Stimulated activated CD8-positive, alpha-beta memory T cell treated with anti-CD3 and anti-CD28 coated beads, Interleukin-15, amount 100 ng/mL, for 48 hours (primary cell): ENCODE measurements at places on chromosomes 12 and 14.

DNA sequence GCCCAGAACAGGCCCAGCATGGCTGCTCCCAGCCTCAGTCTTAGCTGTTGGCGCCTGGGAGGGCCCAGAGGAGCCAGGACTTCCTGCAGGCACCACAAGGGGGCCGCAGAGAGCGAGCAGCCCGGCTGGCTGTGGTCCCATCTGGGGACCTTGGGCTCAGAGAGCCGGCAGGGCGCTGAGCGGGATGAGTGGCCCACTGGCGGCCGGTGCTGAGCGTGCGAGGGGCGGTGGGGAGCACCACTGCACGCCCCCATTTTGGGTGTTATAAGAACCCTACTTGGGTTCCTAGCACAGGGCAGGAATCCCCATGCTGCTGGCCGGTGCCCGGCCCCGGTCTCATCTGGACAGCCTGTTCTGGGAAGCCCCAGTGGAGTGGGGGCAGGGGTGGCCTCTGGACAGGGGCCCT lies 25.9 kb upstream of the CRIP2 start:
- DNase-seq, result peak; percentile 36

DNA sequence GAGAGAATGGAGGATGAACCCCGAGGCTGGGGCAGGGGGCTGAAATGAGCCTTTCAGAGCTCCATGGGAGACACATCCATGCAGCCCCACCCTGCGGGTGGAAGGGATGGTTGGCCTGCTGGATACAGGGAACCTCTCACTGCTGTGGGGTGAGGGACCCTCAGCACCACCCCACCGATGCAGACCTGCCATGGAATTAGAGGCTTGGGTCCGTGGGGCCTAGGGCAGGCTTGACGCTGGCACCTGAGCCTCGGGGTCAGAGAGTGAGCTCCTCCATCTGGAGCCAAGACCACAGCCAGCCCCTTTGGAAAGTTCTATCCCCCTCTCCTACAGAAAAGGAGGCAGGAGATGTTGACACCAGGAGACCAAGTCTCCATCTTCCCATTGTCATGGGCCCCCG lies 7.4 kb upstream of the KRT74 start:
- DNase-seq, result no peak

- DNase-seq, result no peak
Observed at GRCh38 chr14:84340938-84341337, 1189.0 kb upstream of the FLRT2 start.

DNA sequence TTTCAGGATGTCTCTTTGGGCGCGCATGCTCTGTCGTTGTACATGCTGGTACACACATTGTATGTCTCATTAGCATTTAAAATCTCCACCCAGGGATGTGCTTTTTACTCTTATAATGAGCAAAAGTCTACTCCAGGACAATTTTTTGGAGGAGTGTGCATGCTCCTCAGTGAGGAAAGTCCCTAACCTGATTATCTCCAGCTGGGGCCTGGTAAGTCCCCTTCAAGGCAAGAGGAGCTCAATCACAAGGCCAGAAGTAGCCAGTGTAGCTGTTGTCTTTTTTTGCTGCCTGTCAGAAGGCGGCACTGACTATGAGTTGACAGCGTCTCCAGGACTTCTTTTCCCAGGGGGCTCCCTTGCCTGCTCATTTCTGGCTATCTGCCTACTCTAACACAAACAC lies 218.3 kb upstream of the CNTN1 start:
- no peak for DNase-seq

GRCh38 chr12:5456906-5457305 lies 25.0 kb downstream of the NTF3 start:
- DNase-seq, result no peak

GRCh38 chr14:73460691-73461127 lies 2.4 kb upstream of the NUMB start:
- DNase-seq, result no peak

DNA sequence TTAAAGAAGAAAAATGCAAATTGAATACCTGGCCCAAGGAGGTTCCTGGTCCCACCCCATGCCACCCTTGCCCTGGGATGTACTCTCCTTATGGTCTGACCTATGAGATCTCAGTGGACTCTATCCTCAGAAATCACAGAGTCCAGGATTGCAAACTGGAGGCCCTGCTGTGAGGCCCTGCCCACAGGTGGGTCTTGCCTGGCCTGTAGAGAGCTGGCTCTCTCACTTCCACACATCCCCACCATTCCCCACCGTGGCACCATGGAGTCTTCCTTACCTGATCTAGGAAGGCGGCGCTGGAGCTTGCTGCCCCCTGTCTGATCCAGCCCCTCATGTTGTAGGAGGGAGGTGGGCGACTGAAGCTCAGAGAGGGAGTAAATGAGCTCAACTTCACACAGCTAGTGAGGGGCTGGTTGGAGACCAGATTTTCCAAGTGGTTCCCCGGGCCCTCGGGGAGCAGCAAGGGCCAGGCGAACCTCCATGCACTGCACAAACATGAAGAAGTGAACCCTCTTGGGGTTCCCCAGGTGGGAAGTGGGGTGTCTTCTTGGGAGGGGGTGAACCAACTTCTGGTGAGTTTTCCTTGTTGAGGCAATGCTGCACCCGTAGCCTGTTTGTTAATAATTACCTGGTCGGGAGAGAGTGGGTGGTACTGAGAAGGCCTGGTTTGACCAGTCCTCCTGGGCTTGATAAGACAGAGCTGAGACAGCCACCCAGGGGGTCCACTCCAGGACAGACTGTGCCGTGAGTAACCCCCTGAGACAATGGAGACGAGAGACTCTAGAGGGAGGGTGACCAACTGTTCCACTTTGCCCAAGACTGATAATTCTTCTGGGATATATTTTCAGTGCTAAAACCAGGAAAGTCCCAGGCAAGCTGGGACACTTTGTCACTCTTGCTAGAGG lies at the start of gene SERPINA4:
Gene SERPINA4, plus strand, starts transcription at position 692 of the 905 bp plus-strand sequence. CDS start 2,041 bp downstream, outside the sequence.
- no peak for DNase-seq
